Fibroblast of gingiva (primary cell): ENCODE measurements at places on chromosomes 2 and 18.

DNA sequence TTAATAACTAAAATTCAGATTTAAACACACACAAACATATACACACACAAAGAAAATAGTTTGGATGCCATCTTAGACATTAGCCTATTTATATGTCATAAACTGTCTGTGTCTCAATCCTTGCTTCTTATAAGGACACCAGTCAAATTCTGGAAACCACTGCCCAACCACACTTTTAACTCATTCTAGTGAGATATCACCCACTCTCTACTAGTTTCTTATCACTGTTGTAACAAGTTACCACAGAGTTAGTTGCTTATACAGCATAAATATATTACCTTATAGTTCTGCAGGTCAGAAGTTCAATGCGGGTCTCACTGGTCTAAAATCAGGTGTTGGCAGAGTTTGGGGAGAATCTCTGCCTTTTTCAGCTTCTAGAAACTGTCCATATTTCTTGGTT is 239.1 kb downstream of the MTX2 start:
- no peak for DNase-seq

DNA sequence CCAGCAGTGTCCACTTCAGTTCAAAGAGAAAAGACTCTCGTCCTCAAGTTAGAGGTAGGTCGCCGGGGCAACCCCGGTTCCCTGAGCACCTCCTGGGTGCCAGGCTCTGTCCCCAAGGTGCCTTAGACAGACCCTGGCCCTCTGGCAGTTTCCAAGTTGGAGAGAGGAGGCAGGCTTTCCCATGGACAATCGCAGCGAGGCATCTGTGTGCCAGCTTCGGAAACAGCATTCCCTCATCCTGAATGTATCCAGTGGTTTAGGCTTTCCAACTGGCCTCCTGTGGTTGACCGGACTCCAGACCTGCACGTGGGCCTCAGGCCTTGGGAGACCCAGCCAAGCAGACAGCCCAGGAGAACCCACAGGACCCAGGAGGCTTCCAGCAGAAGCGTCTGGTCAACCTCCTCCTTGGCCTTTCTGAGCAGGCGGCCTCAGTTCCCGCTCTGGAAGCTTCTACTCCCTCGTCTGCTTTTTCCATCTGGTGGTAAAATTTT is 70.3 kb downstream of the KCNF1 start:
- no peak for DNase-seq

- DNase-seq, result peak; percentile 62
Observed at GRCh38 chr18:13660510-13660909, 65.8 kb downstream of the FAM210A start.

GRCh38 chr2:197477797-197478196 is 21.8 kb downstream of the HSPD1 start:
- DNase-seq, result no peak

DNA sequence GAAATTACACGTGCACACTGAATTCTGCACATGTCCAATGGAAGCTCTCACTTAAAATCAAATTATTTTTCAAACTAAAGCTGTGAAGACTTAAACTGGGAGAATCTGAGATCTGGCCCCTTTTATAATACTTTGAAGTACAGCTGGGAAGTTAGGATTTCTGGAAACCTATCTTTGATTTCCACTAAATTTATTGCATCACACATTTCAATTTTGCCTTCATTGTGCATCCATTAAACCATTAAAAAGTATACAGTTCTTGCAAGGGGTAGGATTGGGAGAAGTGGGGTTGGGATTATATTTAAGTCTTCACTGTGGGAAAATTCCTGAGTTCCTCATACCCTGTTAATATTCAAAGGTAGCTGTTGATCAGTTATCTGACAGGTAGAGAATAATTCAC is 1229.6 kb upstream of the ZEB2 start:
- no peak for DNase-seq

DNA sequence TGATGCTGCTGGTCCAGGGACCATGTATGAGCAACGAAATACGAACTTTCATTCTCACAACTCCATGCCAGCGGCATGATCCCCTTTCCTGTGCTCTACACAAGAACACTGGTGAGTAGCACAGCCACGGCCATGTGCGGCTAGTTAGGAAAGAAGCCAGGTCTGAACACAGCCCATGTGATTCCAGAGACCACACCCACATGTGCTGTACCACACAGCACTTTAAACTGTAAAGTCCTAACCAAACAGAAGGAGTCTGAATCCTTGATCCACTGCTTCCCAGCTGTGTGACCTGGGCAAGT is 33.0 kb upstream of the ACAA2 start:
- peak; percentile 30 for DNase-seq

GRCh38 chr2:26527726-26528585 is 50.0 kb upstream of the OTOF start:
- DNase-seq, result no peak

GRCh38 chr2:132593171-132593570 is 76.8 kb downstream of the LYPD1 start:
- DNase-seq, result no peak

- DNase-seq, result peak; percentile 27
Observed at GRCh38 chr2:235223011-235223410, 270.8 kb upstream of the AGAP1 start.

- no peak for DNase-seq
Observed at GRCh38 chr2:218386505-218387368, 4.7 kb downstream of the SLC11A1 start.

- DNase-seq, result peak; percentile 75
Observed at GRCh38 chr18:10113121-10114022, 199.6 kb downstream of the VAPA start.

DNA sequence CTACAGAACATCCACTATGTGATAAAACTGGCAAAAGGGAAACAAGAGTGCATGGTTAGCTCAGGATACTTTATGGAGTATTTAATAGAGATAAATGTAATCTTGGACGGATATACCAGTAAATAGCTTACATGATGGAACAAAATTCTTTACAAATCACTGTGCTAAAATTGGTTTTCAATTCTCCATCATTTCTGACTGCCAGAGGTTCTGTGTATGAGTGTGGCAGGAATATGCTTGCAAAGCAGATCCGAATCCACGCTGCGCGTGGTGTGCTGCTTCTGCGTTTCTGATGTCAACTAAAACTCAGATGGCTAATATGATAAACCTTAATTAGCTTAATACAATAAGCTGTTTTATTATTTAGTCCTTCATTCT is 2.1 kb downstream of the ZNF532 start:
- no peak for DNase-seq

DNA sequence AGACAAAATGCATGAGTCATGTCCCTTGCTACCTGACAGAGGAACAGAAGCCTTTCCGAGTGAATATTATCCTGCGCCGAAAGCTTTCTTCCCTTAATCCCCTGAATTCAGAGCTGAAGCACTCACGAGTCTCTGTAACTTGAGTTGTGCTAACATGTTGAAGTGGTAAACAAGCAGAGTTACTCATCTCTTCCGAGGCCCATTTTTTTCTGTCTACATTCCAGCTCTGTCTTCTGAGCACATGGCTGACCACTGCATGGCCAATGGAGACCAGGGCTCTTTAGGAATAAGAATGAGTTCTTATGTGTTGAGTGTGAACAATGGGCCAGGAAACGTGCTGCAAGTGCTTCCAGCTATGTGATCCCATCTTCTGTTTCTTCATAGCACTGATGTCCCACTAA is 73.1 kb upstream of the PID1 start:
- DNase-seq, result peak; percentile 84

GRCh38 chr2:180366481-180366880 is 359.4 kb upstream of the CWC22 start:
- peak; percentile 16 for DNase-seq

GRCh38 chr2:194464964-194465638 is 1191.9 kb upstream of the SLC39A10 start:
- no peak for DNase-seq

- no peak for DNase-seq
Observed at GRCh38 chr2:197464175-197464574, 10.8 kb downstream of the COQ10B start.

GRCh38 chr2:20093263-20094141 is 42.1 kb upstream of the LAPTM4A start:
- peak; percentile 77 for DNase-seq

- no peak for DNase-seq
Observed at GRCh38 chr18:396556-396955, 103.9 kb downstream of the COLEC12 start.

GRCh38 chr2:19377717-19378116 is 19.3 kb upstream of the OSR1 start:
- no peak for DNase-seq

DNA sequence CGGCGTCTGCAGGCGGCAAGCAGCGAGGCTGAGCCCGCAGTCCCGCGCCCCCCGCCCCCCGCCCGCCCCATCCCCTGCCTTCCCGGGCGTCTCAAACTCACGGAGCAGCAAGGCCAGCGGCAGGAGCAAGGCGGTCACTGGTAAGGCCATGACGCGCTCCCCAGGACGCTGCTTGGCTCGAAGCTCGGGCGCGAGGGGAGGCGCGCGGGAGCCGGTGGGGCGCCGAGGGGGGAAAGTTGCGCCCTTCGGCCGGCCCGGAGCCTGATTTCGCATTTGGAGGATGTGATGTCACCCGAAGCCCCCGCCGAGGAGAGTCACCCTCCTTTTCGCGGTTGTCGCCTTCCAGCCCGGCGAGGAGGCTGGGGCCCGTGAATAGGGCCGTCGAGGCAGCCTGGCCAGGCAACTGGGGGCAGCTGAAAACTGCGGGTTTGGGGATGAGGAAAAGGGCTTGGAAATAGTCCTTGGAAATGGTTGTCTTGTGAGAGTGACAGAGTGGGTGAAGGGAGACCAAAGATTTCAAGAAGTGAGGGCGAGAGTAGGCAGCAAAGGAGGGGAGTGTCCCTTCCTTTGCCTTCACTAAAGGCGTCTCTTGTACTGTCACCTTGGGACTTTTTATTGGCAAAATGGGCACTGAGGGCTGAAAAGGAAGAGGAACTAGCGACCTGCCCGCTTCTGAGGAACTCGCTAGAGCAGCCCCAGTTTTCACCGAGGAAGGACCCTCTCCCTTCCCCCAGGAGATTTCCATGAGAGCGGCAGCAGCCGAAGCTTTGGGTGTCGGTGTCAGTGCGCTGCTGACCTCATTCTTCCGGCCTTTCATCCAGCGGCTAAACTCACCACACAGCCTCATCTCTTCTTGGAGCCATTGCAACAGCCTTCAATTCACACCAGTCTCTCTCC is at the start of gene CD8A:
TSS of gene CD8A (minus strand) at position 238 of the 897 bp plus-strand sequence. CDS start at position 150, 88 bp downstream.
- no peak for DNase-seq

DNA sequence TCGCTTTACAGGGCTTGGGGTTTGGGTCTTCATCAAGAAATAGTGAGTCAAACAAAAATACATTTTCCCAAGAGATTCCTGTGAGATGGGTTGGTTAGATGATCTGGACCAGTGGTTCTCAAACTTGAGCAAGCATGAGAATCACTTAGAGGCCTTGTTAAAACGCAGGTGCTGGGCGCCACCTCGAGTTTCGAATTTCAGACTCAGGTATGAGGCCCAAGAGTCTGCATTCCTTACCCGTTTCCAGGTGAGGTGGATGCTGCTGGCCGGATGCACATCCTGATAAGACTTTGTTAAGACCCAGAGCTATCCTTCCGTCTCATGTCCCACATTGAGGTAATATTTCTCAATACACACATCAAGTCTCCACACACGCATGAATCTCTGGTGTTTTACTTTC is 707.8 kb upstream of the SALL3 start:
- no peak for DNase-seq

GRCh38 chr2:98656800-98657199 is 48.4 kb downstream of the UNC50 start:
- no peak for DNase-seq

GRCh38 chr2:239602290-239603282 is 201.8 kb upstream of the HDAC4 start:
- no peak for DNase-seq

- DNase-seq, result no peak
Observed at GRCh38 chr2:105241443-105241842, at the start of gene GPR45. Gene GPR45, plus strand, starts transcription at chr2:105241743. Its CDS starts 116 bp downstream, at chr2:105241859.

DNA sequence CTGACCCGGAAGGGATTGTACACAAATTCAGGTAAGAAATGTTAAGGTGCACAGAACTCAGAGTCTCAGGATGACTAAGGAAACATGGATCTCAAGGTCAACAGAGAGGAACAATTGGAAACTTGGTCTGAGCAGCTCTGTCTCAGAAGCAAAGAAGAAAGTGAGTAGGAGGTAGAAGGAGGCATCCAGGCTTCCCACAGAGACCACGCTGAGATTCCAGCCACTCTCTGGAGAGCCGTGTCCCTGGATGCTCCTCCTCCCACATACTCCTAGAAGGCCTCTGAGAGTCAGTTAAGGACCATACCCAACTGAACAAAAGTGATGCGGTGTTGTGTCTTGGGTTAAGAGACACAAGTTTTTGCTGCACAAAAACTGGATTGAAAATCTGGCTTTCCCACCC is 8.6 kb upstream of the PLB1 start:
- no peak for DNase-seq

DNA sequence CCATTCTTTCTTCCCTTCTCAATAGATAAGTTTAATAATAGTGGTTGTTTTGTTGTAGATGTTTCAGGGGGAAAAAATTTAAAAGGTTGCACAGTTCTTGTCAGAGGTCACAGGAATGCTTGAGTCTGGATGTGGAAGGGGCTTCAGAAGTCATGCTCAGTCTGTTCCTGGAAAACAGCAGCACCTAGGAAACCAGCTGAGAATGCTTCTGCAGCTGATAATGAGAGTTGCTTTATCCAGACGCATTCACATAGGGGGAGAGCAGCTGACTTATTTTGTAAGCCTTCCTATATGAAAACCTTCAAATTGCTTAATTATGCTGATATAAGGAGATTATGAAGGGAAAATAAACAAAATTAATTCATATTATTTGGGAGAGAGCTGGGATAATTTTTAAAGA is 235.5 kb downstream of the GULP1 start:
- DNase-seq, result no peak

- DNase-seq, result peak; percentile 26
Observed at GRCh38 chr2:181138816-181139215, 158.4 kb downstream of the UBE2E3 start.

DNA sequence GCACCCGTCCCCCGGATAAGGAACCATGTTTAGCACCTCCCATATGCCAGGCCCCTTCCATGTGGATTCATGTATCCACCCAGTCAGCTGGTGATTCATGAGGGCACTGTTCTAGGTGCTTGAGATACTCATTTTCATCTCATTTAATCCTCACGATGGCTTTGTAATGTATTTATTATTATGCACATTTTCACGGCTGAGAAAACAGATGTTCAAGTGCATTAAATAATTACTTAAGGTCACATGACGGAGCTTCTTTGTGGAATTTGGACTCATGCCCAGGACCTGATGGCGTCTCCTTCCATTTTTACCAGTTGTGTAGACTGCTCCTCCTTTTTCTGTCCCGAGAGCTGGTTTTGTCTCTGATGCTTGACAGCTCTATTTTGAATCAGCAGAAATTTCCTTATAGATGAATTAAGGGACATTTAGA is 72.2 kb upstream of the RBM44 start:
- DNase-seq, result peak; percentile 65

- peak; percentile 20 for DNase-seq
Observed at GRCh38 chr2:118786746-118787145, 60.7 kb downstream of the EN1 start.

DNA sequence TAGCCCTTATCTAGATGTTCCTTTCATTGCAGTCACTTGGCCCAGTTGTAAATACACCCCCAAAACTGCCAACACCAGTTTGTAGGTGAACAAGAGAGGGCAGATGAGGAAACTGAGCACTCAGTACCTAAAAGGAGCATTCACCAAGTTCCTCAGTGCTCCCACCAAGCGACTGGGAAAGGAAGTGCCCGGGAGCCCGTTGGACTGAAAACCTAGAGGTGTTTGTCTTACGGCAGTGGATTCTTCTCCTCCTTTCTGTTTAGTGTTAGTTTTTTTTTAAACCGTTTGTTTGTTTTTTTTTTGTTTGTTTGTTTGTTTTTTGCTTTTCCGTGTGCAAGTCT is 43.3 kb downstream of the SOX11 start:
- no peak for DNase-seq
